ENCODE measurements at places on chromosomes 5 and 9.

- no peak for DNase-seq
Measured at GRCh38 chr5:82057051-82057450, 85.2 kb downstream of the ATG10 start.

DNA sequence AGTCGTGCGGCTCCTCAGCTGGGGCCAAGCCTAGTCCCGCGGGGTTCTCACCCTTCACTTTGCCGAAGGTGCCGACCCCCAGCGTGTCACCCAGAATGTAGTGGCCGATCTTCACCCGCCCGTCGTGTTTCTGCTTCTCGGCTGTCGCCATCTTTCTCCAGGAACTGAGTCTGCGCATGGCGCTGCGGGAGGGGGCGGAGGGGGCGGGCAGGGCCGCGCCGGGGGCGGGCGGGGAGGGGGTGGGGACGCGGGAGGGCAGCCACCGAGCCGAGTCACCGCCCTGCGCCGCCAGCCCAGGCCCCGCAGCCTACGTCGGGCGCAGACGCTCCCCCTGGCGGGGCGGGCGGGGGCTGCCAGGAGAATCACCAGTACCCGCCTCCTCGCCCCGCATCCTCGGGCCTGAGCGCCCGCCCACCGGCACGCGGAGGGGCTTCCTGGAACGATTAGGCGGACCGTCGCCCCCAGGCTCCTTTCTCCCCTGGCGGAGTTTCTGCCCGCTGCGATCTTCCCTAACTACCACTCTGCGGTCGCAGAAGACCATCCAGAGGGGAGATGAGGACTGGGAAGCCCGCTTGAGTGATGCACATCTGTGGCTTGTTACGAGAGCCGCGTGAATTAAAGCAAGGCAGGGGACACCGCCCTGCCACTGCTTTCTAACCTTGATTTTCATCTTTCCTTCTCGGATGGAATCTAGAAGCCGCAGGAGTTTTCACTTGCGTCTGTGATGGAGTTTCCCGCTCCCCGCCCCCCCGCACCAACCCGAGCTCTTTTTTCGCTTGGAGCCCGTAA lies at the start of gene PRKAA1:
Gene PRKAA1 (minus strand): TSS at position 363 of the 789 bp plus-strand sequence. CDS start 185 bp downstream, at position 178.
- peak; percentile 89 for DNase-seq

DNA sequence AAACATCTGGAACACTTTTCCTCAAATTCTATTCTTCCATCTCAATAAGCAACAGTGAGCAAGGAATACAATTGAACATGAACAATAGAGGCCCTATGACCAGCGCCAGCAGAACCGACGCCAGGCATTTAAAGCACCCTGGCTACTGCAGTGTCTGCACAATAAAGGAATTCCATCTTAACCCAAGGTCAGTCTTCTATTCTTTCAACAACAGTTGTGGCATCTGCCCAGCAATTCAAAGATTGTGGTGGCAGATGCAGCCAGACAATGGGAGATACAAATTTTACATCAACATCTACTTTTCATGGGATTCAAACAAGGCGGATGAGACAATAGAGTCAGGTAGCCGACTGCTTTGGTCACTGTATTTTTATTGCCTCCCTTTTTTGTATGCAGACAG lies 65.9 kb downstream of the ELL2 start:
- DNase-seq, result no peak

DNA sequence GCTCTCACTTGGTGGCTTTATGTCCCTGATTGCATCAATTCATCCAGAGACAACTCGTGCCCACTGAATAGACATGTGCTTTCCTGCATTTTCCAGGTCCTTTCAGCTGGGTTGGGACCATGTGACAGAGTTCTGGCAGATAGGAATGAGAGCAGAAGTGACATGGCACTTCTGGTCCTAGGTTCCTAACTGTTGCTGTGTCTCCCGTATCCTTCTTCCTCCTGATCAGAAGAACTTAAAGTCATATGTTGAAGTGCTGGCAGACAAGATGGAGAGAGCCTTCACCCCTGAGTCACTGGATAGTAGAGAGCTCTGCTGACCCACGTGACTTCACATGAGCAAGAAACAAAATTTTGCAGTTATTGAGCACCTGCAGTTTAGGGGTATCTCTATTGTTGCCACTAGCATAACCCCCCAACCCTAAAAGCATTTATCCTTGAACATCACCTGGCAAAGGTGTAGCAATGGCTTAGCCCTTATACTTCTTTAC lies 80.0 kb downstream of the NREP start:
- DNase-seq, result no peak

GRCh38 chr5:174817610-174818009 lies 93.2 kb downstream of the MSX2 start:
- no peak for DNase-seq

GRCh38 chr5:173486355-173487225 lies 129.9 kb downstream of the BOD1 start:
- no peak for DNase-seq

- DNase-seq, result no peak
Measured at GRCh38 chr5:124895236-124895635, 148.8 kb upstream of the ZNF608 start.

DNA sequence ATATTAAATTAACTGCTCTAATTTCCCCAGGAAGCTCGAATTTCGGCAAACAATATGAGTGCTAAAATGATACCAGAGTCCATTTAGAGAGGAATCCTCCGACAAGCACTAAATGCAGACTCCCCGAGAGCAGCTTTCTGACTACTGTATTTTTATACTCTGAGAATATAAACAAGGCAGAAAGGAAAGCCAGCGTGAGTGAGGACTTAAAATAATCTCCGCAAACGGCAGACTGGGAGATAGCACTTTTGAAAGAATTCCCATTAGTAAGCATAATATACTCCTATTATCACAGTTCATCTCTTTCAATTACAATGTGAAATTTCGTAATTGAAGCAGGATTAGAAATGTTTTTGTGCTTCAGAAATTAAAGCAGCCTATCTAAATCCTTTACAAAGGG lies 269.4 kb upstream of the PANK3 start:
- no peak for DNase-seq

DNA sequence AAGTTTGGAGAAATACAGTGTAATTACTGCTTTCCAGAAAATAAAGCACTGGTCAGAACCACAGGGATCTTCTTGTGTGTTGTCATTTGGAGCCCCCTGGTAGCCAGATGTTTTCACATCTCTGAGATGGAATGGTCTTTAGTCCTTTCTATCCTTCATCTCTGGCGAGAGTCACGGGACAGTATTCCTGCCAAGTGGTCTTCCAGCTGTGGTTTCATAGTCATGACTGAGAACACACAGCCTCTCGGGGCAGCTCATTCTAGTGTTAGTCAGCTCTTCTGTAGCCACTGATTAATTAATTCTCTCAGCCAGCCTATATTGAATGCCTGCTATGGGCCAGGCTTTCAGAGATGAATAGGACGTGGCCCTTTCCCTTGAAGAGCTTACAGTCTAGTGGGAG lies 34.1 kb downstream of the HMGXB3 start:
- no peak for DNase-seq

GRCh38 chr9:91873637-91874051 lies 76.4 kb downstream of the ROR2 start:
- DNase-seq, result no peak

- no peak for DNase-seq
Measured at GRCh38 chr5:59238126-59238902, 655.2 kb downstream of the PDE4D start.

DNA sequence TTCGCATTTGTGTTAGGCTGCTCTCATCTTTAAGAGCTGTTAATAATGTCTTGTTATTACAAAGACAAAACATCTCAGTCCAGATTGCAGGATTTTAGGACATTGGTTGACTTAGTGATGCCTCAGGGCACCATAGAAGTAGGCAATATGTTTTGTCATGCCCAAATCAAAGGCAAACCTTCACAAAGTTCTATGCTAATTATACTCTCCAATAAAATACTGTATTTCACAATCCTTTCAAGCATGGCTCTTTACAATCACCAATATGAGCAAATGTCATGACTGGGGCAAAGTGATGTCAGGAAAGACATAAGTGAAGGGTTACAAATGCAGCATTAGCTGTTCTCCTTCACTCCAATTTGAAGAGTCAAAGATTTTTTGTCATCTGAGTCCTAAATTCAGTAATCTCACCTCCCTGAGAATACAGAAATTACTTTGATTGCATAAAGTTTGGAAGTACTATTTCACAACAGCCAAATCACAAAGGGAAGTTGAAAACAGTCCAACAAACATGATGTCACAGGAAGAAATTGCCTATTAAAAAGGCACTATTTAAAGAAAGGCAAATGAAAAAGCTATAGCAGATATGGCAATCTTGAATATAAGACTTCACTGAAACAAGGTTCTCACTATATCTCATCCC lies 303.2 kb downstream of the PRR16 start:
- DNase-seq, result no peak

GRCh38 chr5:23389291-23390101 lies 117.9 kb upstream of the PRDM9 start:
- peak; percentile 96 for DNase-seq

DNA sequence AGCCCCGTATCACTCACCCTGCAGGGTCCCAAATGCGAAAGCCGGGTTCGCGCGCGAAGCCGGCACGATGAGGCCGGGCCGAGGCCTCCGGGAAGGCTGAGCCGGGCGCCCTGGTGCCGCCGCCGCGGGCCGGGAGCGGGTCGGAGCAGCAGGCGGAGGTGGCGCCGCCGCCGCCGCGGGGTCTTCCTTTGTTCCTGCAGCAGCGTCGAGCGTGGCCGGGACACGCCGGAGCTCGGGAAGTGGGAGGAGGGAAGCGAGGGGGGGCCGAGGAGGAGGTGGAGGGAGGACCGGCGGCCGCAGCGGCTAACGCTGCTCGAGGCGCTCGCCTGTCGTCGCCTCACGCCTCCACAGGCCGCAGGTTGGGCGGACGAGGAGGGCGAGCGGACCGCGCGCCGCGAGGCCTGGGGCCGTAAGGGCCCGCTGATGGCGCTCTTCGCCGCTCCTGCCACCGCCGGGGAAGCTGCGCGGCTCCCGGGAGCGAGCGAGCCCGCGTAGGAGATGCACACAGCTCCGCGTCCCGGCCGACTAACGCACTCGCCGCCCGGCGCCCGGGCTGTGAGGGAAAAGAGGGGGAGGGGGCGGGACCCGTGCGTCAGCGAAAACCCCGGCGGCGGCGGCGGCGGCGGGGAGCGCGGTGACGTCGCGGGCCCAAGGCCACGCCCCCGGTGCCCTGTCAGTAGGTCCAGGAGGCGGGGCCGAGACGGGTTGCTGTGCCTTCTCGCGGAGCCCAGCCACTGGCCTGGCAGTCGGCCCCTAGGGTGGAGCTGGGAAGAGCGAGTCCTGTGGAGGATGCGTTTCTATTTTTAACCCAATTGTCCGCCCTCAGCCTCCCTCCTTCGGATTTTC lies at the start of gene ZFAND5:
Gene ZFAND5 (minus strand): TSS at position 530 of the 846 bp plus-strand sequence. CDS start 4,430 bp downstream, outside the sequence.
- DNase-seq, result peak; percentile 97

DNA sequence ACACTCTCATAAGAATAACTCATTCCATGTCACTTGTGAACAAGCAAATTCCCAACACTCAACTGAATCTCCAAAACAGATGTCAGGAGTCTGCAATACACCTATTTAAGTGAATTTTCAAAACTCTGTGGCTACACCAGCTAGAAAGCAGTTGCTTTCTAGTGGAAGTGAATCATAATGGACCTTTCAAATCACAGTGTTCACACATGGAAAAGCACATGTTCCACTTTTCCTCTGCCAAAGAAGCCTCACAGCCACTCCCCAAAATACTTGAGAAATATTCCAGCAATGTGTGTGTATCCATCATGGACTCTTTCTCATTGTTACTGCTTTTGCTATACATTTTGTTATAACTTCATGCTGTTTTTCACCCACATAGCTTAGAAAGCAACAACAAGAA lies 17.4 kb downstream of the MARCHF3 start:
- DNase-seq, result no peak

GRCh38 chr5:124738681-124739633 lies 7.5 kb downstream of the ZNF608 start:
- no peak for DNase-seq

DNA sequence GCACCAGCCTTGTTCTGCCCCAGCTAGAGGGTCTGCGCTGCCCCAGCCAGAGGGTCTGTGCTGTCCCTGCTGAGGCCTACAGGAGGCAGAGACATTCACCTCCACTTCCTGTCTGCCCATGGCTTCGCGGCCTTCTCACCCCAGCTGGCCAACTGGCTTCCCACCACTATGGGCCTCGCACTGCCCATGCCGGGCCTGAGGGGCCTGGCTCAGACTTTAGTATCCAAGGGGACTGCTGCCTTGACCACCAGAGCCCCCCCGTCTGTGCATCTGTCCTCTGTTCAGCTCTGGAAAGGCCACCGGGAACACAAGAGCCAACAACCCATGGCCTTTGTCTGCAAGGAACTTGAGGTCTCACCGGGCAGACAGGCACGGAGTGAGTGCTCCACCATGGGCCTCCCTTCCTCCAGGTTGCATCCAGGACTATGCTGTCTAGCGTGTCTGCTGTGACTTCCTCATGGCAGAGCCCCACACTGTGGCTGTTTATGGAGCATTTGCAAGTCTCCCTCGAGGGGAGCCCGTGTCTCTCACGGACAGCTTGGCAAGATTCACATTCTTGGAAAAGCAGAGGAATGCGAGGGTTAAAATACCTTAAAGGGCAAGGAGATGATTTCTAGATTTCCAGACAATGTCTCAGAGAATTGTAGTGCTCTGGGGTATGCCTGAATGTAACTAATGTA lies 1.7 kb downstream of the DCANP1 start:
- DNase-seq, result no peak

GRCh38 chr9:89440046-89440445 lies 57.9 kb downstream of the SEMA4D start:
- no peak for DNase-seq

GRCh38 chr9:71928376-71928775 lies 16.9 kb downstream of the C9orf85 start:
- no peak for DNase-seq
